ENCODE measurements at places on chromosomes 6 and 20. TPM values are rescaled to one million over a fixed set of nuclear protein-coding genes. Genes with fewer than 3 reads are reported as not detected.

DNA sequence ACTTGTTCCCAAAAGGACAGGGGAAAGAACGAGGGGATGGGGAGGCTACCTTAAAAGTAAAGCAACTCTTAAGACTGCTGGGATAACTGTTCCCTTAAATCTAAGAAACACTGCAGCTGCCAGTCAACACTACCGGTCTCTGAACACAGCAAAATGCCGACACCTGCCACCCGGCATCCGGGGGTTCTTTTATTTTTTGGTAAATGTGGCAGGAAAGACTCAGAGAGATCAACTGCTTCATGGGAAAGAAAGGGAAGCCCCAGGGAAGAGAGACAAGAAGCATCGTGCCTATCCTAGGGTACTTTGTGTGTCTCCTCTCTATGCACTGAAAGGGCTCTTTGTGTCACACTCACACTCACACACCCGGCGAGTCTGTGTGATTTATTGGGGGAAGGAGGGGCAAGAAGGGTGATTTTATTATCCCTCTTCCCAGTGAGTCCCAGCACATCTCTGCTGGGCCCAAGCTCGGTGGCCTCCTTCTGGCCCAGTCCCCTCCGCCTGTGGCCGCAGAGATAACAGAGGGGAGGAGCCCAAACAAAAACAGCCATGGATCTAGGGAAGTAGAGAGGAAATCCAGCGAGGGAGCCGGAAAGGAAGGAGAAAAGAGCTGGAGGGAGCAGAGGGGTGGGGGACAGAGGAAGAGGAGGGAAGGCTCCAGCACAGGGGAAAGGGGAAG lies 1.4 kb downstream of the FYN start:
- DNase-seq = no peak

- no peak for DNase-seq
Observed at GRCh38 chr20:54152227-54153040, 21.4 kb downstream of the CYP24A1 start.

- DNase-seq = no peak
Observed at GRCh38 chr6:38509713-38510112, 130.0 kb downstream of the BTBD9 start.

GRCh38 chr20:49713753-49714712 lies at the start of gene B4GALT5:
Gene B4GALT5 (minus strand): TSS chr20:49713878. CDS start chr20:49713690, 188 bp downstream.
- peak; percentile 70 for DNase-seq

- no peak for DNase-seq
Observed at GRCh38 chr20:1431158-1431557, 35.5 kb downstream of the NSFL1C start.

- no peak for DNase-seq
Observed at GRCh38 chr6:105051941-105052471, 95.1 kb downstream of the LIN28B start.

GRCh38 chr20:41123631-41124030 lies 13.7 kb upstream of the PLCG1 start:
- DNase-seq = no peak

DNA sequence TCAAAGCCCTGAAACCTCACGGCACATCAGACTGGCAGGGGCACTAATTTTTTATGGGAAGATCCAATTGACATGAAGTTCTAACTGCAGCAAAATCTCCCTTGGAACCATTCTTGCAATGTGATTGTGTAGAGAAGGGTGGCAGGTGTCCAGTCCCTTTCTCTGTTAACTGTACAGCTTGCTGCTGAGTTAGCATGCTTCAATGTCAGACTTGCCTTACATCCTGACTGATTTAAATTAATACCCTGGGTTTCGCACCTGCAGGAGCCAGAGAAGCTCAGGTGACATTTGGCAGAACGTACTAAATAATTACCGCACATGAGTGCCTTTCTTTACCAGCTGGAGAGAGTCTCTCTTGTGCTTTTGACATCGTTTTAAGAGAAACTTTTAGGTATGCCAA lies 123.0 kb downstream of the DOK5 start:
- DNase-seq = no peak

- DNase-seq = peak; percentile 63
Observed at GRCh38 chr6:28212510-28213212, 12.4 kb upstream of the ZSCAN9 start.

- no peak for DNase-seq
Observed at GRCh38 chr6:104990085-104990484, 33.2 kb downstream of the LIN28B start.

DNA sequence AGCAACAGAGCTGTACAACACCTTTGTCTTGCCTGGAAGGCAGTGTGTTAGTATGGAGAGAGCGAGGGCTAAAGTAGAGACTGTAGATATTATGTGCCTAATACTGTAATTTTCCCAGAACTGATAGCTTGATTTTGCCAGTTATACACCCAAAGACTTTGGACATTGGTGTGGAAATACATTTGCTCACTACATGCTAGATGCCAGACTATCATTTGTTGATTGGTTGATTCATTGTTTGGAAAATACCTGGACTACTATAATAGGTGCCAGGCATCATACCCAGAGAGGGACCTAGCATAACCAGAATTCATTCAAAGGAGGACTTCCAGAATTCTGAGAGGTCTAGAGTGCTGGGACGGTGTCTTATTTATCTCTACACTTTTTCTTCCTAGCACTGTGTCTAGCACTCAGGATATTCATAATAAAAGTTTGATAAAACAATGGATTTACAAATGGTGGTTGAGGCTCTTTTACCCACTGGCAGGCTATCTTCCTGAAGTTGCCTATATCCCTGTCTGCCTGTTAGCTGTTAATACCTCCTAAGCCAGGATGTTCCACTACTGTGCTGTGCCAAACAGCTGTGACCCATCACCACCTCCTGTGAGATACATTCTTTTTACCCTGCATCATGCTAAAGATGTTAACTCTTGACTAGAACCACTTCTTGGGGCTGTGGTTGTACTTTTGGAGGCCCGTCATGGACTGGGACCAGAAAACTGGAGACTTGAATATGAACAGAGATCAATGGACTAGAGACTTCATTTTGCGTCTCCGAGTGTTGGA lies 72.2 kb upstream of the FUCA2 start:
- DNase-seq = no peak

- no peak for DNase-seq
Observed at GRCh38 chr6:12105271-12105670, 93.2 kb downstream of the HIVEP1 start.

GRCh38 chr6:107105511-107106116 lies 9.7 kb downstream of the BEND3 start:
- DNase-seq = no peak

GRCh38 chr6:37042150-37042549 lies 36.7 kb downstream of the FGD2 start:
- DNase-seq = no peak

DNA sequence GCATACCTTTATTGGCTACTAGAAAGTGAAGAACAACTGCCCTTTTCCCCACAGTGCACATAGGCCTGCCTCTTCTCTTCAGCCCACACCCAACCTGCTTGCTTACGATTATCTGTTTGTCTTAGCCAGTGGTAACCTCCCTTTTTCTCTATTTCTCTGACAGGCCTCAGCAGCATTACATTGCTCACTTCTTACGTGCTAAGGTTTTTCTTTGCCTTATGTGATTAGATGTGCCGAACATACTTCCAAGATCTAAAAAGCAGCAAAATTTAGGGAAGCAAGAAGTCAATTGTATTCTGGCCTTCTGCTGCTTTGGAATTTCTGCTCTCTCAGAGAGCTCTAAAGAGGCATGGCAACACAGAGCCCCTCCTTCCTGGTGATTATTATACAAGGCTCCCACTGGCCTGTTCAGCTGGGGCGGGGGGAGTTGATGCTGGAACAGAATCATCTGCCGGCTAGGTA lies 7.0 kb downstream of the B4GALT5 start:
- no peak for DNase-seq

The SLC22A3 gene
- total RNA-seq = not detected

The MEP1A gene
- not detected for total RNA-seq

The OR12D3 gene
- total RNA-seq = not detected

The CCN5 gene
- not detected for total RNA-seq

The ULBP1 gene
- 0.77 TPM for total RNA-seq

The SLC2A10 gene
- total RNA-seq = 0.06 TPM

Measured in activated naive CD4-positive, alpha-beta T cell treated with anti-CD3 and anti-CD28 coated beads, Interleukin-2, amount 50 U/mL, for 72 hours (primary cell).